Stimulated activated memory B cell treated with anti-CD40 and anti-IgM and Interleukin-4, amounts not matched to agents 10 μg/mL and 1 μg/mL and 100 μg/mL, for 72 hours (primary cell): ENCODE measurements at places on chromosomes 11 and 22.

DNA sequence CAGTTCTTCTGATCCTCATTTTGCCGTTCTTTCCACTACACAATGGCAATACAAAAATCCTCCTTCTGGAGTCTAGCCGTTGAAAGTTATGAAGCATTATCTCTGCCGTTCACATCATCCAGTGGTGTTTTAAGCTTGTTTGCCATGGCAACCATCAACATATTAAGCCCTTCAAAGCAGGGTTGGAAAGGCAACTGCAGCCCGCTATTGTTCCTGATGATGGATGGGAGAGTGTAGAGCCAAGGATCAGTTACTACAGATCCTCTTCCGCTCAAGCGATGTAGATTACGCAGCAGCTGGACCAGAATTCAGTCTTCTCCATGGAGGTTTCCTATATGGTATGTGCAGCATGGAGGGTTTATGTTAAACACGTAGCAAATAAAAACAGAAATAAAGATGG lies 352.7 kb downstream of the NTM start:
- H3K27me3 ChIP-seq, result no peaks in the 10 kb centered on the region
- ATAC-seq, result no peak
- no peaks in the 10 kb centered on the region for H3K36me3 ChIP-seq
- no peak overlapping the region for H3K27ac ChIP-seq

DNA sequence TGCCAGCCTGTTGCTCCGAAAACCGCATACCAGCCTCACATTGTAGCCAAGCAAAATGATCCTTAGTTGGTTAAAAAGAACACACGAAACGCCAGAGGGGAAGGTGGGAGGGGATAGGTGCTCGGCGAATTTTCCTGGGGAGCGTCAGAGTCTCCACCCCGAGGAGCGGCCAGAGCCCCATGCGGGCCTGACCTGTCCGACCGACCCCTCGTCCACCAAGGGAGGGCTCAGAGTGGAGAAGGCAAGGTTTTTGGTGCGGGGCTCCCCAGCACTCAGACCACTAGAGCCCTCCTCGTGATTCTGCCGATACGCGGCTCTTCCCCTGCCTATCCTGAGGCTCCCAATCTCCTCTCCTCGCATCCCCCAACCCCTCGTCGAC lies 39.6 kb downstream of the DIXDC1 start:
- ATAC-seq, result no peak
- H3K4me3 ChIP-seq, result peak overlapping the region; percentile 53
- no peaks in the 10 kb centered on the region for H3K36me3 ChIP-seq

DNA sequence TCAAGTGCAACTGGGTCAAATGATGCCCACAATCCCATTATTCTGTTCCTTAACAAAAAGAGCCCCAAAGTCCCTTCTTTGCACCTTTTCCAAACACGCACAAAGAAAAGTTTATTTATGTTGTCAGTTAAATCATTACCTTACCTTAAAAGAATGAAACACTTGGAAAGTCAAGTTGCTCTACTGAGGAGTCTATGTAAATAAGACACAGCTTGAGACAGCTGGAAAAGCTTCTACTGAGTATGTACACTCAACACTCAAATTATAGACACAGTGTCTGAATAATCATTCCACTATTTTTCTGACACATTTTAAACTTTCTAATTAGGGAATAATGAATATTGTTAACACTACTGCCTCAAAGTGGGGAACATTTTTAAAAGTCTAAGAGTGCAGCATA lies 21.6 kb upstream of the PHLDA2 start:
- H3K4me1 ChIP-seq, result peaks cover 10% of the 10 kb centered on the region
- H3K4me3 ChIP-seq, result no peak overlapping the region
- H3K27ac ChIP-seq, result no peak overlapping the region
- no peak for ATAC-seq

DNA sequence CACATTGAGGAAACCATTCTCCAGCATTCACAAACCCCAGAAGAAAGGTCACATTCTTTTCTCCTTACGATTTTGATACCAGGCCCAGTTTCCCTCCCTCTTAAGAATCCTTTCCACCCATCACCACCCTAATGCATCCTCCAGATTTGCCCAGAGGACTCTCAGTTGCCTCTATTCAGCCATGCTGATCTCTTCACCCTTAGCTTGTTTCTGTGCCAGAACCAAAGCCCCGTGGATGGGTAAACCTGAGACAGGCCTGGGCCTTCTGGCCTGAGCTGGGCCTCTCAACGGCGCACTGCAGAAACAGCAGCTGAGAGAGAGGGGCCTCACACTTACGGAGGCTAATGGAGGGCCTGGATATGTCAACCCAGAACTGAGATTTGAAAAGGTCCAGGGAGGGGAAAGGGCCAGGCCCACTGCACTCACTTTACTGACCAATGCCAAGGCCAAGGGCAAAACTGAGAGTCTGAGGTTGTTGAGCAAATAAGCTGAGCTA lies 32.2 kb upstream of the OAF start:
- H3K4me3 ChIP-seq, result no peak overlapping the region
- no peaks in the 10 kb centered on the region for H3K4me1 ChIP-seq
- H3K27ac ChIP-seq, result no peak overlapping the region
- H3K36me3 ChIP-seq, result no peaks in the 10 kb centered on the region

GRCh38 chr11:12243911-12244550 lies 133.3 kb upstream of the PARVA start:
- no peak overlapping the region for H3K4me3 ChIP-seq
- peaks cover 43% of the 10 kb centered on the region for H3K27me3 ChIP-seq
- H3K27ac ChIP-seq, result no peak overlapping the region
- no peak for ATAC-seq
- no peaks in the 10 kb centered on the region for H3K4me1 ChIP-seq

GRCh38 chr11:106473089-106473722 lies 395.7 kb downstream of the AASDHPPT start:
- no peak overlapping the region for H3K4me3 ChIP-seq
- no peak overlapping the region for H3K27ac ChIP-seq
- no peaks in the 10 kb centered on the region for H3K27me3 ChIP-seq
- no peaks in the 10 kb centered on the region for H3K4me1 ChIP-seq
- no peaks in the 10 kb centered on the region for H3K36me3 ChIP-seq
- no peak for ATAC-seq

DNA sequence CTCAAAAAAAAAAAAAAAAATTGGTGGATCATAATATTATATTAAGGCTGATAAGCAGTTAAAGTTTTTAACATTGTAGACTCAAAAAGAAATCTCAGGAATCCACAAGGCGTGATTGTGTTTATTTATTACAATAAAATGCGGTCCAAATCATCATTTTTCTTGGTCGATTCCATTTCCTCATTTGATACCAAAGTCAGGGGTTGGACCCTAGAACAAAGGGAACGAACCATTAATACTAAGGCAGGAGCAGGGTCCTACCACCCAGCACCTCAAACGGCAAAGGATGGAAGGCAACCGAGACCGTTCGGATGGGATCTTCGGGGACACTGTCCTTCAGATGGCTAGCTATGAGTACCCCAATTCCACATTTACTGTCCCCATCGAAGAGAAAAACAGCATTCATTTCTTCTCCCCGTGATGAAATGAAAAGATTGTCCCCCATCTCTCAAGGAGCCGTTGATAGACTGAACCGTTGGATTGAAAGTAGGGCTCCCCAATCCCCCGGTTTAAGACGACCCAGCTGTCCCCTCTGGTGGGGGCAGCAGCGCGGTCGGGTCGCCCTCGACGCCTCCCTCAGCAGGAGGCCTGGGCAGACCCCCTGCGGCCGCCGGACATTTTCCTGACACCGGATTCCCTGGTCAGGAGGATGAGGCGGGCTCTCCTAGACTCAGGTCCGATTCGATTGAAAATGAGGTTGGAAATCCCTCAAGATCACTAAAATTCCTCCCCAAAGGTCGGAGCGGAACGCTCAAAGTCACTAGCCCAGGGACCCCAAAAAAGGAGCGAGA lies 607 bp downstream of the DMC1 start:
- ATAC-seq, result peak; percentile 1
- peak overlapping the region; percentile 90 for H3K4me3 ChIP-seq
- no peaks in the 10 kb centered on the region for H3K36me3 ChIP-seq
- peak overlapping the region; percentile 77 for H3K27ac ChIP-seq
- no peaks in the 10 kb centered on the region for H3K27me3 ChIP-seq

GRCh38 chr22:43377896-43378704 lies 33.7 kb upstream of the MPPED1 start:
- no peak overlapping the region for H3K4me3 ChIP-seq
- ATAC-seq, result peak; percentile 51
- H3K27me3 ChIP-seq, result peaks cover 88% of the 10 kb centered on the region
- peaks cover 5% of the 10 kb centered on the region for H3K4me1 ChIP-seq

DNA sequence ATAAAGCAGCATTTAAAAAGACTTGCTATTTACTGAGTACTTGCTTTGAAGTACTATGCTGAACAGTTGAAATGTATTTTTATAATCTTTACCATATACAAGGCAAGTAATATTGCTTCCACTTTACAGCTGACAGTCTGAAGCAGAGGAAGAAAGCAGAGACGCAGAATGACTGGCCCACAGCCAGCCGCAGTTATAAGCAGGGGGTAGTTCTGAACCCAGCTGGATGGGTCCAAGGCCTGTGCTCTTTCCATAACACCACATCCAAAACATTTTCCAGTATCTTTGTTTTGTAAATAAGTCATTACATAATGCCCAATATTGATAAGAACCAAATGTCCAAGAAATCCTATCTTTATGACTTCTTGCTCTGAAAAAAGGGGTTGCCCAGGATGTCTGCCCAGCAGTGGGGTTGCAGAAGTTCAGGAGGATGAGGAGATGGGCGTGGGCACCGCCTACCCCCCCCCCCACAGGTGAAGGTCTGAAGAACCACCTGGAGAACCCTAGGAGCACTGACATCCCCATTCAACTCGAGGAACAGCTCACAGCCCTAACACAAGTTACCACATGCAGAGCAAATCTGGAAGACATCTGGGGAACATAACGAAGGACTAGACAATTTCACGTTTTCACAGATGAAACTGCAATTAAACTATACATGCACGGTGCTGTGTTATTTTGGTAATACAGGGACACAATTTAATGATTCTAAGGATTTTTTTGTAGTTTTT lies 24.2 kb upstream of the YPEL1 start:
- ATAC-seq, result no peak
- H3K4me3 ChIP-seq, result no peak overlapping the region
- H3K4me1 ChIP-seq, result peaks cover 29% of the 10 kb centered on the region
- peaks cover 44% of the 10 kb centered on the region for H3K36me3 ChIP-seq
- no peaks in the 10 kb centered on the region for H3K27me3 ChIP-seq

DNA sequence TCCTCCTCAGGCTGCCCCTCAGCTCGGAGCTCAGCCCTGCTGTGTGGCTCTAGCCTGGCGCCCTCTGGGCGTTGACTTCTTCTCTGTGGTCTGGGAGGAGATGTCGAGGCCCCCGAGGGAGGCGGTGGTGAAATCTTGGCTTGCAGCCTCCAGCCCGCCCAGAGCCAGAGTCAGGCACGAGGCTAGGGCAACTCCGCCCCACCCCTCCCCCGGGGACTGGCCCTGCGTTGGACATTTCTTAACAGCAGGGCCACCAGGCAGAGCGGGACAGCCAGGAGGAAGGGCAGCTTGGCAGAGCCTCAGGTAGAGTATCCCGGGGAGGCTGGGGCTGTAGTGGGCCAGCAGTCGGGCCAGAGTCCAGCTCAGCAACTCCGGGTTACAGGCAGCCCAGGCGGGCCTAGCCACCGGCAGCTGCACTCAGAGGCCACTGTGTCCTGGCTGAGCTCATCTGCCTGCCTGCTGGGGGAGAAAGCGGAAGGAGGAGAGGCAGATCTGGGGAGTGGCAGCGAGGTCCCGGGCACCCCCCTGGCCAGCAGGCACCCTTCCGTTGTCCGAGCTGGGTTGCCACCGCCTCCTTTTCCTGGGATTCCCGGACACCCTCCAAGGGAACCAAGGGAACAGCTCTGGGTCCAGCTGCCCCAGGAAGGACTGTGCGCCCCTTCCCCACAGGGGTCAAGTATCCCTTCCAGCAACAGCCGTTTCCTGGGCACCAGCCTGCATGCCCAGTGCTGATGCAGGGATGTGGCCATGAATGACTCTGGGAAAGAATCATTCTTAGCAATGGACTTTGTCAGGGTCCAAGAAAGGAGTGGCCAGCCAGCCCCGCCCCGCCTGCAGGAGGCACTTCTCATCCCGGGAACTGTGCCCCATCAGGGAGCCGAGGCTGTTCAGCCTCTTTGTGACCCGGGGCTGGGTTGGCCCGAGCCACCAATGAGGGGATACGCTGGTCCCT lies at the start of gene ALDH3B1:
Gene ALDH3B1, plus strand, starts transcription at position 238 of the 952 bp plus-strand sequence. CDS start 4,971 bp downstream, outside the sequence.
- peak within 1 kb of the TSS; percentile 73 for H3K27ac ChIP-seq
- H3K36me3 ChIP-seq, result no peaks in the 10 kb centered on the region
